ENCODE measurements at places on chromosomes 12 and 14. TPM values are rescaled to one million over a fixed set of nuclear protein-coding genes. Genes with fewer than 3 reads are reported as not detected.

Gene SLC2A14
- not detected for polyA plus RNA-seq

Gene EXOC3L4
- not detected for polyA plus RNA-seq

Gene RASAL1
- polyA plus RNA-seq: not detected

Gene DEGS2
- 6.5 TPM for polyA plus RNA-seq

Gene P3H3
- not detected for polyA plus RNA-seq

Gene OR6C76
- polyA plus RNA-seq: not detected

Gene ACOT6
- polyA plus RNA-seq: not detected

All from IgD-negative memory B cell (primary cell).